ENCODE measurements at places on chromosomes 12 and 14.

DNA sequence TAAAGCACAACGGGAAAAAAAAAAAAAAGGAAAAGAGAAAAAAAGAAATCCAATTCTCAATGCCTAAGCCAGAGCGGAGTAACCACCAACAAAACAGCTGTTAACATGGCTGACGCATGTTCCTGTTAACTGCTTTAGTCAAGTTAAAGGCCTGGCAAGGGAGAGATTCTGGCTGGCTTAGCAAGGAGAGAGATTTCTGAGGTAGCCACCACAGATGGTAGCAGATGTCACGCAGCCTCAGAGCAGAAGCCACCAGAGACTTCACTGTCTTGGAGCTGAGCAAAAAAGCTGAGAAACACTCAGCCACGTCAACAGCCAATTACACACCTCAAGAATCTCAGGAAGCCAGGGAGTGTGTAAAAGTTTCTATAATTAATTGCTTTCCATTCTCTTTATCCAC is 87.1 kb downstream of the TMCC3 start:
- DNase-seq, result no peak

- no peak for DNase-seq
Observed at GRCh38 chr12:12719496-12719895, 2.3 kb downstream of the CDKN1B start.

DNA sequence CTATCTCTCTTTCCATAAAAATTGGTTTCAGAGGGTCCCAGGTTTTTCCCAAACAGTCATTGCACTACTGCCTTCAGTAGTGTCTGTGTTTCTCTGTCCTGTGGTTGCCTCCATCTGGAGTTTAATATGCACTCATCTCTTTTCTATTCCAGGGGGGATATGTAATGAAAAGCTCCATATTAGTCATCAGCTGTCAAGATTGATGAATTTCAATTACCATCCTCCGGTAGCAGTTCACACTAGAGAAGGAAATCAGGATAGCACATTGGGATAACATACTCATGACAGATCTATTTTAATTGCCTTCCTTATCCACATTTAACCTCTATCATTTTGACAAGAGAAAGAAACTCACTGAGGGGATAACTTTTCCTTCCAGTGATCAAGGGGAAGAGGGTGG is 589.0 kb upstream of the SEL1L start:
- no peak for DNase-seq

DNA sequence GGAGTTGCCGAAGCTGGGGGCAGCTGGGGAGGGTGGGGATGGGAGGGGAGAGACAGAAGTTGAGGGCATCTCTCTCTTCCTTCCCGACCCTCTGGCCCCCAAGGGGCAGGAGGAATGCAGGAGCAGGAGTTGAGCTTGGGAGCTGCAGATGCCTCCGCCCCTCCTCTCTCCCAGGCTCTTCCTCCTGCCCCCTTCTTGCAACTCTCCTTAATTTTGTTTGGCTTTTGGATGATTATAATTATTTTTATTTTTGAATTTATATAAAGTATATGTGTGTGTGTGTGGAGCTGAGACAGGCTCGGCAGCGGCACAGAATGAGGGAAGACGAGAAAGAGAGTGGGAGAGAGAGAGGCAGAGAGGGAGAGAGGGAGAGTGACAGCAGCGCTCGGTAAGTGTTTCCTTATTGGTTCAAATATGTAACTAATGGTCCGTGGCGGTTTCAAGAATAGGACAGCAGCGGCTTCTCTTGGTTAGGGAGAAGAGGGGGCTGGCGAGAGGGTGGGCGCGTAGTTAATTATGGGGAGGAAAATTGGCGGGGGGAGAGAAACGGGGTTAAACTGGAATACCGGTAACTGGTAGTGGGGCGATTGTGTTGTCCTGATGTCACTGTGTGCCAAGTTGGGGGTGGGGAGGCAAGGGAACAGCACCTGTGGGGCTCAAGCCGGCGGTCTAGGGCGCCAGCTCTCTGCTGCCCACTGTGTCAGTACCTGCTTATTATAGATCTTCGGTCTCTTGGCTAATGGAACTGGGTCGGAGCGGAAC is 8.4 kb downstream of the HOXC8 start:
- DNase-seq, result no peak
